Dermis microvascular lymphatic vessel endothelial cell (primary cell): ENCODE measurements at places on chromosomes 16 and 17. TPM values are rescaled to one million over a fixed set of nuclear protein-coding genes. Genes with fewer than 3 reads are reported as not detected.
A peak's percentile ranks its signal among the peaks of the same experiment; 100 is the strongest.

DNA sequence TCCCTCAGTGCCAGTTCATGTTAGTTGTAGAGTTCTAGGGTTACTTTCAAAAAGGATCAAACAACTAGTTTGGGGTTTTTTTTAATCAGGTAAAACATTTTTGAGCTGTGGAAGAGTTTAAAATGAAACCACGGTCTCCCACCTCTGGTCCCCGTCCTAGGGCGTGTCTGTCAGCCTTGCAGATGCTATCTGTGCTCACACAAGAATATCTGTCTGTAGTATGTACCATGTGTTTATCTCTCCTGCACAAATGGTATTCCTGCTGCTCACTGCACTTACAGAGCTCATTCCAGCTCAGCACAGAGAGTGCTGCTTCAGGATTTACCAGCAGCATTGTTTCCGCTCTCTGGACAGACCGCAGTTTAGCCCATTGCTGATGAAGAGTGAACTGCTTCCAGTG is 38.9 kb downstream of the UBN1 start:
- no peak for DNase-seq

DNA sequence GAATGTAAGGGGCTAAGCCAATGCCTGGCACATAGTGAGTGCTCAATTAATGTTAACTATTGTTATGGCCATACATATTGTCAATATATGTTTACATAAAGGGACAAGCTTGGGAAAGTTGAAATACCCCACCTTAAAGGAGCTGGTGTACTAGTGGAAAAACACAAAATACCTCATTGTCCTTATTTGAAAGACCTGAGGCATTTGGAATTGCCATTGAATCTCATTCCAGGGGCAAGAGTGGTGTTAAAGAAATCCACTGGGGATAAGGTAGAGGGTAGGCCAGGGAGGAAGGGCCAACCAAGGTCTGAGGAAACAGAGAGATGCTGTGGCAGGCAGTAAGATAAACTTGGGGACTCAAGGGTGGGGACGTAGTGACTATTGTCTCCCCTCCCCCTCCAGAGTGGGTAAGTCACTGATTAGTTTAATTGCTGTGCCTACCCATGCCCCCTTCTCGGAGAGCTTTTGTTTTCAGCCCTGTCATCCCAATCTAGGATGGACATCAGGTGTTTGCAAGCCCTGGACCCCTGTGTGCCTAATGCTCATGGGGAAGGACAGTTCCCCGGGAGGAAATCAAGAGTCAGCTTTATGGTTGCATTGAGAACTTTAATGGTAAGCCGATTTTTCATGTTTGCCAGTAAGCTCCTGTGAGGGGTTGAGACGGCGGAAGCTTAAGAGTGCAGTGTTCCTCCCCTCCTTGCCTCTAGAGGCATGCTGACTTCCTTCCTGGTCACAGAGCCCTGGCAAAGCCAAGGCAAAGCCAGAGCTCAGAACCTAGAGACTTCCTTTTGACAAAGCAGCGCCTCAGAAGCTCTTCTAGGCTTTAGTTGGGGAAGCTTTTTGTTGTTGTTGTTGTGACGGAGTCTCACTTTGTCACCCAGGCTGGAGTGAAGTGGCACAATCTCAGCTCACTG is 2.5 kb upstream of the HEATR9 start:
- DNase-seq: peak; percentile 22

DNA sequence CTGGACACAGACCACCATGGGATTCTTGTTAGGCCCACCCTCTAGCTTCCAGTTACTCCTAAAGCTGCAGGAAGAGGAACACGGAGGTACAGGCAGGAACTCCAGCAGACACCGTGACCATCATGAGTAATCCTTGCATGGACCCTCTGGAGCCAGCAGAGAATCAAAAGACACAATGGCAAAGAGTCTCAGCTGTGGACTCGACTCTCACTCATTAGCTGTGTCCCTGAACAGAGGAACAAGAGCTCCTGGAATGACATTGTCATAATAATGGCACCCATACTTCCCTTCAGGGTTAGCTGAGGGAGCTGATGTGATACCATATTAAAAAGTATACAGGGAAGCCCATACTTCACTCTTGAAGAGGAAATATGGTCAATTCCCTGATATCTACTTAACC is 176.3 kb upstream of the ASIC2 start:
- DNase-seq: no peak

DNA sequence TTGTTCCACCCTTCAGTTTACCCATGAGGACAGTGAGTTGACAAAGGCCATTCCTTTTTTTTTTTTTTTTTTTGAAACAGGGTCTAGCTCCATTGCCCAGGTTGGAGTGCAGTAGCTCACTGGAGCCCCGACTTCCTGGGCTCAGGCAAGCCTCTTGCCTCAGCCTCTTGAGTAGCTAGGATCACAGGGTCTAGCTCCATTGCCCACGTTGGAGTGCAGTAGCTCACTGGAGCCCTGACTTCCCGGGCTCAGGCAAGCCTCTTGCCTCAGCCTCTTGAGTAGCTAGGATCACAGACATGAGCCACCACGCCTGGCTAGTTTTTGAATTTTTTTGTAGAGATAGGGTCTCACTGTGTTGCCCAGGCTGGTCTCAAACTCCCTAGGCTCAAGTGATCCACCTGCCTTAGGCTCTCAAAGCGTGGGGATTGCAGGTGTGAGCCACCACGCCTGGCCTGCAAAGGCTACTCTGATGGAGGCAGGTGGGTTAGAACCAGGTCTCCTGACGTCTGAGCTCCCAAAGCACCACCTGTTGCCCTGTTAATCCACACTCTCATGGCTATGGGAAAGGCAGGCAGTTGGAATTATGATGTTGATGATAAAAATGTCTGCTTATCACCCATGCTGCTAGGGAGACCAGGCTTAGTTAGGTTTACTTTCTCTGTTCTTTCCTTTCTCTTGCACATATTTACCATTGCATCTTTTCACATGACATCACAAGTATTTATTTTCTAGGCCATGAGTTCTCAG is 65.2 kb downstream of the KSR1 start:
- DNase-seq: no peak

DNA sequence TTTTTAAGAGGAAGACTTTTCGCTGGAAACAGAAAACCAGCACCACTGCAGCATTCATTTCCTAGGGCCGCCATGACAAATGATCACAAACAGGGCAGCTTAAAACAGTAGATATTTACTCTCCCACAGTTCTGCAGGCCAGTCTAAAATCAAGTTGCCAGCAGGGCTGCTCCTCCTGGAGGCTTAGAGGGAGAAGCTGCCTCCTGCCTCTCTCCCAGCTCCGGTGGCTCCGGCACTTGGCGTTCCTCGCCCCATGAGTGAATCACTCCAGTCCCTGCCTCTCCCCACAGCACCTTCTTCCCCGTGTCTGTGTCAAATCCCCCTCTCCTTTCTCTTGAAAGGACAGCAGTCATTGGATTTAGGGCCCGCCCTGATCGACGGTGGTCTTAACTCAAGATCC is 72.1 kb downstream of the SOCS1 start:
- DNase-seq: no peak

DNA sequence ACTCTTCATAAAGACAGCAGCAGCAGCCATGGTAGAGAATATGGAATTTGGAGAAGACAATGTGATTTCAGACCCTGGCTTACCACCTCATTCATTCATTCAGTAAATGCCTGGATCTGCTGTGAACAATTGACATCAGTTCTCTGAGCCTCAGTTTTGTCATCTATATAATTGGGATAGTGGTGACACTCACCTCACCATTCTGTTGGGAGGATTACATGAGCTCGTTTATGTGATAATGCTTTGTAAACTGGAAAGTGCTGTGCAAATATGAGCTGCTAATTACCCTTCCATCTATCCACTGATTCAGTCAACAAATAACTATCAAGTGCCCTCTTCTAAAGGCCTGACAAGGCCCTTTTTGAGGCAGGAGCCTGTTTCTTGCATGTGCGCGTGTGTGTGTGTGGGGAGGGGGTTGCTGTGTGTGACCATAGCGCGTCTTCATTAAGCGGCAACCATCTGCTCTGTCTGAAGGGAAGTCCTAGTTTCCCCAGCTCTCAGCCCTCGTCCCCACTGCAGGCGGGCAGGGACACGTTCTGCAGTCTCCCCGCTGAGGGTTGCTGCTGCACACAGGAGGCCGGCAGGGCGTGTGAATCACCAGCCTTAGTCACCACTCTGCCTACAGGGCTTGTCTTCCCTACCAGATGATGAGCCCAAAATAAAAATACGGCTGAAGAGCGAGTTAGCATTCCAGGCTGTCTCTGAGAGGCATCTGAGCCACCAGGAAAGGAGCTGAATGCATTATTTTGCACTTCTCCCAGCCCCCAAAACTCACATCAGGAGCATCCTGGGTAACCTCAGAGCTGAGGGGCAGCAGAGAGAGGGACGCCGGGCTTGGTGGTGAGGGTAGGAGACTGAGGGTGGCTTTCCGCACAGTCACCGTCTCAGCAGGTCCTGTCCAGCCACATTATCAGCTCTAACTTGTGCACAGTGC is 19.9 kb downstream of the ARL4D start:
- peak; percentile 28 for DNase-seq

DNA sequence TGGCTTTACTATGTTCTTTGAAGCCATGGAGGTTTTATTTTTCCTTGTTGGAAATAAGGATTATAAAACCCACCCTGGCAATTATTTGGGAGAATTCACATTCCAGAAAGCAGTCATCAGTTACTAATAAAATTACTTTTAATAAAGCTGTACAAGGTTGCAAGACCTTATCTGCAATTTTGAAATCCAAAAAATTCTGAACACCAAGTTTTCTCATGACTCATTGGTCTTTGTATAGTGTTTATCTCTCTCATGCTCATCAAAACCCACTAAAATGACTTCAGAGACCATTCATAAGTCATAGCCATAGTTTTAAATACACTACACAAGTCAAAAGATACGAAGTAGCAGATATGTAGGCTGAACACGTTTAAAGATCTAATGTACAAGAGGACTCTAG is 6.0 kb upstream of the KRT38 start:
- DNase-seq: no peak

GRCh38 chr17:62911114-62911513 is 54.9 kb upstream of the TANC2 start:
- DNase-seq: no peak

DNA sequence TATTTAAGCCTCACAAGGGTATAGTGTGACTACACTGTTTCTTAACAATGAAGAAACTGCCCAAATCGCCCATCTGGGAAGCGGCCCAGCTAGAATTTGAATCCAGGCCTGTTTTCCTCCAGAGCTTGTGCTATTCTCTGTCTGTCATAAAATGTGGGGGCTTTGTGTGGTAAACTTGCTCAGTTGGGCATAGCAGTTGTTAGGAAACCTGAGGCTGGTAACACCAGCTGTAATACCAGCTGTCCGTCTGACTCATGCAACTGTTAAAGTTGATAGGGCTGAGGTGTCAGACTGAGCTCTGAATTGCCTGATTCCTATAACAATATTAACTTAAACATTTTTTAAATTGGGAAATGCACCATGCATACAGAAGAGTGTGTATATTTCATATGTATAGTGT is 9.3 kb downstream of the NOD2 start:
- no peak for DNase-seq

GRCh38 chr17:17985555-17985954 is 12.9 kb downstream of the DRC3 start:
- DNase-seq: no peak

GRCh38 chr17:17667947-17668346 is 13.3 kb upstream of the RAI1 start:
- no peak for DNase-seq

DNA sequence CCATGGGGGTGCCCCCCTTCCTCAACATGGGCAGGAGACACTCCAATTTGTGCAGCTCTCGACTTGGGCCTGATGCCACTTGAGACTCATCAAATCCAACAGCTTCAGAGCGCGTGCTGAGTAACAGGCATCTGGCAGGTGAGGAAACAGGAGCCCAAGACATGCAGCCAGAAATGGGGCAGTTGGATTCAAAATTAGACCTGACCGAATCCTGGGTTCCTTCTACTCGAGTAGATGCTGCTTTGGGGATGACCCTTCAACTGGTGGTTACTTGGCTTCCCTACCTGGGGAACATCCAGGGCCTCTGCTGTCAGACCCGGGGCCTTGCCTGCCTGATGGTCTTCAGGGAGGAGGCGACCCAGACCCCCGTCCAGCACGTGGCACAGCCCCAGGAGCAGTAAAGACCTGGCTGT is 488 bp upstream of the NTN3 start:
- DNase-seq: no peak

- no peak for DNase-seq
These were observed 115.2 kb downstream of the CCDC182 start for GRCh38 chr17:57629886-57630285.

- DNase-seq: no peak
These were observed 36.0 kb downstream of the PIMREG start for GRCh38 chr17:6480303-6480675.

- no peak for DNase-seq
These were observed 88.1 kb downstream of the DNAH17 start for GRCh38 chr17:78488867-78489634.

DNA sequence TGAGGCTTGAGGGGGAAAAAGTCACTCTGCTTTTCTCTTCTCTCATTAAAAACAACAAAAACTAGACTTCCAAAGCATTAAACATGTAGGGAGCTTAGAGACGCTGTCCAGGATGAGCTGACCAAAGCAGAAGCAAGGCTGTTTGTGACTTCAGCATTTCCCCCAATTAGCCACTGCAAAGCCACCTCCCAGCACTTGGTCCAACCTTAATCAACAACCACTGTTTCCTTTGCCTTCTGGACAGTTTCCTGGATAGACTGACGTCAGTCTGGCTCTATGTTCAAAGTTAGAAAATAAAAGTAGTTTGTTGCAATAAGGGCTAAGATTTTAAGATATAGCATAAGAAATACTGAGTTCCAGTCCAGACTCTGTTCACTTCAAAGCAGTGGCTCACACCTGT is 3.1 kb downstream of the TMEM231 start:
- no peak for DNase-seq

- DNase-seq: no peak
These were observed 1.9 kb upstream of the CYBA start for GRCh38 chr16:88652762-88653063.

DNA sequence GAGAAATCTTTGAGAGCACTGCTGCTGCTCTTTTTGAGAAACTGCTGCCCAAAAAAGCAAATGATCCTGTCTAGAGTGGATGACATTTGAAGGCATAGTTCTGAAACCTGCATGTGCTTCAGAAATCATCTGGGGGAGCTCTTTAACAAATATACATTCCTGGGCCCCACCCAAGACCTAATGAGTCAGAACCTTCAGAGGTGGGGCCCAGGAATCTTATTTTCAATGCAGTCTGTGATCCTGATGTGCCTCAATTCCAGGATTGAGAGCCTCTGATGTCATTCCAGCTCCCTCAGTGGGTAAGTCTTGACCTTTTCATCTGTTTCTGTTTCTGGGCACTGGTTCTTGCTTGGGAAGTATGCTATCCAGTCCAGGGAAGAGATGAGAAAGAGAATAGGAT is 42.3 kb downstream of the HNF1B start:
- DNase-seq: no peak

Gene KCNH4
- total RNA-seq: under 0.01 and 0.13 TPM in 2 replicates

Gene KCNH6
- under 0.01 TPM in 1 of 2 replicates, not detected in the other for total RNA-seq

Gene ATP5PD
- total RNA-seq: 138 and 188 TPM in 2 replicates

Gene TMEM204
- 95.9 and 158 TPM in 2 replicates for total RNA-seq

Gene NEUROD2
- not detected in 2 replicates for total RNA-seq

Gene AGRP
- not detected in 2 replicates for total RNA-seq

Gene CACNG3
- total RNA-seq: not detected in 2 replicates

Gene KRTAP4-9
- total RNA-seq: not detected in 2 replicates

Gene HSF5
- under 0.01 TPM in 1 of 2 replicates, not detected in the other for total RNA-seq

Gene TMC7
- 2.2 and 3.7 TPM in 2 replicates for total RNA-seq

Gene NECAB2
- total RNA-seq: not detected in 2 replicates

Gene OR4D1
- not detected in 2 replicates for total RNA-seq

Gene ZNF267
- total RNA-seq: 17.5 and 23.4 TPM in 2 replicates

Gene C17orf78
- total RNA-seq: not detected in 2 replicates
